Left renal pelvis (tissue), 4 donors: ENCODE measurements at places on chromosomes 16 and 17.
A peak's percentile ranks its signal among the peaks of the same experiment; 100 is the strongest.

DNA sequence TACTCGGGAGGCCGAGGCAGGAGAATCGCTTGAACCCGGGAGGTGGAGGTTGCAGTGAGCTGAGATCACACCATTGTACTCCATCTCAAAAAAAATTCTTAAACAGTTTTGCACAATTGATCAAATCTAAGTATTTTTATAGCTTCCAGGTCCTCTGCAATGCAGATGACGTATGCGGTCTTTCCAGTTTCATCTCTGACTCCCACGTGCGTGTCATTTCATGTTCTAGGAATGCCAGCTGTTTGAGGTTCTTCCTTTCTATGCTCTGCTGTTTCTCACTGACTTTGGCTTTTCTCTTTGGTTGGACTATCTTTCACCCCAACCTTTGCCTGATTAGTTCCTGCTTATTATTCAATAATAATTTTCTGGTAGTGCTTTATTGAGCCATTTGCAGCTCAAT, 16.2 kb downstream of the CHP2 start:
- no peak for DNase-seq

DNA sequence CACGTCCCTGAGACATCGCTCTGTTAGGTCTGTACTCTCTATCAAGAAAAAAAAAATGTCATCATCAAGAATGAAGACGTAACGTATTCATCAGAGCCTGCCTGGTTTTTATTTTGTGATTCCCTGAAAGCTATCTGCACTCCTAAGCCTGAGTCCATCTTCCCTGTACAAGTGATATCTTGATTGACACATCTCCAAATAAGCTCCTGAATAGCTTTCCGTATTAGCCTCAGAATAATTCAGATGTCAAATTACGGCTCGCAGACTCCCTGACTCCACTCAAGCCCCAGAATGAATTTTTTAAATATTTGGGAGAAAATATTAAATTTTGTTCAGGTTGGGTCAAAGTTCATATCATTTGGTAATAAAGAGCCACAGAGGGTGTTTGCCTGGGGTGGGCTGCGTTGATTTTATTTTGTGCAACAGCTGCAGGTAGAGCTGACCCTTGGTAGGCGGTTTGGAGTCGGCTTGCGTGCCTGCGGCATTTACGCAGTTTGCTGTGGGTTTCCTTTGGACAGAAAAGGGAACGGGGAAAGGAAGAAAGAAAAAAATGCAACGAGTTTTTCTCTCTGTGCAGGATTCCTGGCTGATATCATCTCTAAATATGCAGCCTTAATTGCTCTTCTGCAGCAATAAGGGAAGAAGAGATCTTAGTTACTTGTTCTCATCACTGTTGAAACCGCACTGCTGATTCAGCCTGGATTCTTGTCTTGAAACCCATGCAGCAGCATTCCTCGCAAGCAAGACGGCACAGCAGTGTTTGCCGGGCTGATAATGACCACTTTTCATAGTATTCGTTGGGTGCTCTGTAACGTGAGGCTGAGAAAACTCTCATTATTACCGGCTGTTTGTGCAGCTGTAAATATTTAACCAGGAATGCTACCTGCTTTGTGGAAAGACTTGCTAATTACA, 114.7 kb downstream of the IRX3 start:
- no peak for DNase-seq

- no peak for DNase-seq
Observed at GRCh38 chr16:14458576-14458975, 171.5 kb downstream of the PARN start.

DNA sequence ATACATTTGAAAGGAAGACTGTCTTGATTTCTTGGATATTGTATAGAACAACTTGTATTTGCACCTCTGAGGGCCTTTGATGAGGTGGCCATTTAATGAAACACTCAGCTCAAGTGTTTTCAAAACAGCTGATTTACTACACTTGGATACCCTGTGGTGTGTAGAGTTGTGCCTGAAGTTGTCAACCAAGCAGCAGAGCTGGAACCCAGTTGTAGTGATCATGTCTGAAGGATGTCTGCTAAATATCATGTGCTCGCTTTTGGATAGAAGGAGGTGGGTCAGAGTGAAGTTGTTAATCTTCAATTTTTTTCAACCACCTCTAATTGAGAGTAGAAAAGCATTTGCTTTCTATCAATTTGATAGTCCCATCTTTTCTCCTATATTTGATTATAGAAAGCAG, 175.9 kb upstream of the TBX2 start:
- DNase-seq: no peak

DNA sequence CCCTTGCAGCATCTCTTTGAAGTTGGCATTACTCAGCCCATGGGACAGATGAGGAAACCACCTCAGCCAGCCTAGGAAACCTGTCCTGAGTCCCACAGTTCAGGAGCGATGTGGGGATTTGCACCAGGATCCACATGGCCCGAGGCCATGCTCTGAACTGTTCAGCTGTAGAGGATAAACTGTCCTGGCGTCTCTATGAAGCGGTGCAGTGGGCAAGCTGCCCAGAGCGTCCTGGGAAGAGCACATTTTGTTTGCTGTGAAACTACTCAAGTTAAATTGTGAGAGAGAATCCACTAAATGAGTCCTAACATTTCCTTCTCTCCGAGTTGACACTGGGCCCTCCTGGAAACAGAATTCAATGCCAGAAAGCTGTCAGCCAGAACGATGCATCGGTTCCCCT, 276.6 kb upstream of the TNRC6C start:
- DNase-seq: no peak

DNA sequence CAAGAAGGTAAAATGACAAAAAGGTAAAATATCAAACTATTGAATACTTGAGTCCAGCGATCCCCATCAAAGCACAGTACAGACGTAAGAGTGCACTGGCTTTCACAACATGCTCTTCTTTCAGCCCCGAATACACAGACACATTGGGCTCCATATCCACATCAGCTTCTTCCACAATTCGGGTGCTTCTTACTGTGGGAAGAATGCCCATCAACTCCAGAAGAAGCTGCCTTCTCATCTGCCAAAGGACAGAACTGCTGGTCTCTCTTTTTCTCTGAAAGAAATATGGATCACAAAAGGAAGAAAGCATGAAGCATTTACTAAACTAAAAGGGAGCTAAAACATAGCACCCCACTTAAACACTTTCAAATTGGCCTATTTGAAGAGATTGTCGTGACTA, 20.4 kb downstream of the INTS2 start:
- DNase-seq: no peak

DNA sequence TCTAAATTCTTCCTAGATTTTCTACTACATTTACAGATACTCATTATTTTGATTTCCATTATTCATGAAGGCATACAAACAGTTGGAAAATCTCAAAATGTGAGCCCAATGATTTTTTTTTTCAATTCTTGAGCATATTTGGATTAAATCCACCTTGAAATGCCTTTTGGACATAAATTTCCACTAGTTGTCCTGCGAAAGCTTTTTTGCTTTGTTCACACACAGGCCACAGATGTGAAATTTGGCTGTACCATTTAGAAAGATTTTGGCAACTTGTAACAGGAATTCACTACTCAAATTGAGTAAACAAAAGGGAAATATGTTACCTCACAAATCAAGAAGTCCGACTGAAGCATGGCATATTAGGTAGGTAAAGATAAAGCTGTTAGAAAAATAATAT, 1631.0 kb downstream of the CDH8 start:
- DNase-seq: no peak

DNA sequence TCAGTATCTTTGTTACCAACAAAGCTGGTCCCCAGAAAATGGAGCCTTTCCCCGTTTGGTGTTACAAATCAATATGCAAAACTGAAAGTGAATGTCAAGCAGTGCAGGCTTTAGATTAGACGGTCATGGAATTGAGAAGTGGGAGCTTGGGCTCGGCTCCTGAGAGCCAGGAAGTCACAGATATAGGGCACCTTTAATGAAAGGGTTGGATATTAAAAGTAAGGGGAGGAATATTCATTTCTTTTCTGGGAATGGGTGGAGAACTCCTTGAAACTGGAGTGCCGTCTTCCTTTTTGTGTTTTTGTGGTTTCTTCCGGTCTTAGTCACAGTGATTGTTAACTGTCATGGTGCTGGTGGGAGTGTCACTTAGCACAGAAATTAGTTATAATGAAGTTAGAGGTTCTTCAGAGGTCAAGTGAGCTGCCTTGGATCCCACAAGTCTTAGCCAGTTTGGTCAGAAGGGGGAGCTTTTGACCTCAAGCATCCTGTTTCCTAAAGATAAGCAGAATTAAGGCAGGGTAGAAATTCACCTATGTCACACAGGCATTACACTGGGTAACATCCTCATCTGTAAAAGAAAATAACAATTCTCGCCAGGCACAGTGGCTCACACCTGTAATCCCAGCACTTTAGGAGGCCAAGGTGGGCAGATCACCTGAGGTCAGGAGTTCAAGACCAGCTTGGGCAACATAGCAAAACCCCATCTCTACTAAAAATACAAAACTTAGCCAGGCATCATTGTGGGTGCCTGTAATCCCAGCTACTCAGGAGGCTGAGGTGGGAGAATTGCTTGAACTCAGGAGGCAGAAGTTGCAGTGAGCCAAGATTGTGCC, 9.6 kb upstream of the EIF1 start:
- DNase-seq: no peak

DNA sequence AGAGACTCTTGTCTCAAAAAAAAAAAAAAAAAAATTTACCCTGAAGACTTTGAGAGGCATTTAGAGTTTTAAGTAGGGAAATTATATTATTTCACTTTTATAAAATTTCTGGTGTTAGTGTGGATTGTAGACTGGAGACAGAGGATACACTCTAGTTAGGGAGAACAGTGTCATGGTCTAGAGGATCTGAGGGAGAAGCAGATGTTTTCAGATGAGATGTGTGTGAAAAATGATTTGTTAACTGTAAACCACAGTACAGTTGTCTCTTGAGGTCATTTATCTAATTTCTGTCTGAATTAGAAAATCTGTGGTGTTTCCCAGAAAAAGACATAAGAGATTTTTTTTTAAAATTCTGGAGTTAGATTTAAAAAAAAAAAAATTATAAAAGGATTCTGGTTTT, 54.8 kb downstream of the NUP88 start:
- no peak for DNase-seq

DNA sequence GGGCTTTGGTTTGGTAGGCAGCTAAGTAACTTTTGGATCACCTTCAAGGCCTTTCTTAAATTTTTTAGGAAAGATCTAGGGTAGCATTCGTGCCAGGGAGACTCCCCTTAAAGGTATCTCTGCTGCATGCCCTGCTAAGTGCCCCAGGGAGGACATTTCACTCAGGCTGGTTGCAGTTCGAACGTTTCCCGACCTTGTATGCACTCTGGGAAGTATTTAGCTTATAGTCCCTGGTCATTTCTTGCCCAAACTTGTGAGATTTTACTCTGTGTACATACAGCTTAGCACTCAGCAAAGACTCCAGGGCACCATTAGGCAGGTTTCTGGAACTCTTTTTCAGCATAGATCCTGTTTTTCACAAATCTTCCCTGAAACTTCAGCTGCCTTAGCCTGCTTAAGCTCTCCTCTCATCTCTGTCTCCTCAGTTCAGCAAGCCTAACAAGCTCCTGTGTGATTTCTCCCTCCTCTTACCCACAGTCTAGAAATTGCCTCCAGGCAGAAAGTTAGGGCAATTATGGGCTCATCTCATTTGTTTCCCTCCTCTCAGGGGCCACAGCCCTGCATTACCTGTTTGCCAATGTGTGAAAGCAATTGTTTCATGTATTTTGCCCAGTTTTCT, 84.6 kb downstream of the MRTFB start:
- DNase-seq: no peak

- no peak for DNase-seq
Observed at GRCh38 chr16:27347930-27348685, 34.3 kb downstream of the IL4R start.

DNA sequence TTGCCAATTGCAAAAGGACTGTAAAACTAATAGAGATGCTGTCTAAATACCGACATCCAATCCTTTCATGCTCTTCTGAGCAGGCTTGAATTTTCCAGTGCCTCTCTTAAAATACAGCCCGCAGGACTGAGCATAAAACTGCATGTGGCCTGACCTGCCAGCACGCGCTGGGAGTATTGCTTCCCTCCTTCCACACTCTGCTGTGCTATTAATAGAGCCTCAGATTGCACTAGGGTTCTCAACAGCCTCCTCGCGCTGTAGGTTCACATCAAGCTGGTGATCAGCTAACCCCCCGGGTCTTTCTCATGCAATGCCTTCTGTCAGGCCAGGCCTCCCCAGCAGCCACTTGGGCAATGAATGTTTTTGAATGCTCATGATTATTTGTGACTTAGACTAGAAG, 14.2 kb upstream of the MSI2 start:
- DNase-seq: no peak

GRCh38 chr17:1211287-1211686, 31.5 kb upstream of the ABR start:
- DNase-seq: no peak

DNA sequence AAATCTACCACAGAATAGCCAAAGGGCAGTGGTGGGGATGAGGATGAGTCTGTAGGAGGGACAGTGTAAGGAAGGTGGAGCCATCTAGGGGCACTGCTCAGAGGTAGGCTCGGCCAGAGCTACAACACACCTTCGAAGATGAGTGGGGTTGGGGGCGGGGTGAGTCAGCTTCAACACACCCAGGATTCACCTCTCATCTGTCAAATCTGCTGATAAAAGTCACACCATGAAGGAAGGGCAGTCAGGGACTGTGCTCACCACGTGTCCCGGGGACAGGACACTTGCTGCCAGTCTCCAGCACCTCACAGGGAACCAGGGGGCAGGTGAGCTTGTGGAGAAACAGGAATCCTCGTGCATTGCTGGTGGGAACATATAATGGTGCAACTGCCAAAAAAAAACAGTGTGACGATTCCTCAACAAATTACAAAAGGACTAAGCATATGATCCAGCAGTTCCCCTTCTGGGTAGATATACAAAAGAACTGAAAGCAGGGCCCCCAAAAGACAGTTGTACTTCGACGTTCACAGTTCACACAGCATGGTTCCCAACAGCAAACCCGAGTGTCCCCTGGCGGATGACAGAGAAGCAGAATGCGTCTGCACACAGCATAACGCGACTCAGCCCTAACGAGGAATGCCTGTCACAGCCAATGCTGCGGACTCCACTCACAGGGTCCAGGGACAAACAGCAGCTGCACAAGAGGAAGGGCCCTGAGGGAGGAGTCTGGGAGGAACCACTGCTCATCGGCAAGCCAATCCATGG, 133.1 kb downstream of the ANKRD11 start:
- DNase-seq: no peak

- DNase-seq: peak; percentile 39
Observed at GRCh38 chr16:51287121-51287755, 136.2 kb upstream of the SALL1 start.

DNA sequence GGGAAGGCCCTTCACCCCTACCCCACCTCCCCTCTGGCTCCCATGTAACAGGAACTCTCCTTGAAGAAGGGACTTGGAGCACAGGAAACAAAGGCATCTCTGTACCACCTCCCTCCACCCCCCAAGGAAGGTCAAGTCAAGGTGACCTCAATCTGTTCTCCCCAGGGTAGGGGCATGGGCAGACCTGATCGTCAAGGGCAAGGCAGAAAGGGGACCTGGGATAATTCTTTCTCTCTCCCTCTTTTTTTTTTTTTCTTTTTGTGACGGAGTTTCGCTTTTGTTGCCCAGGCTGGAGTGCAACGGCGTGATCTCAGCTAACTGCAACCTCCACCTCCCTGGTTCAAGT, 4.3 kb upstream of the STAT5A start:
- no peak for DNase-seq

DNA sequence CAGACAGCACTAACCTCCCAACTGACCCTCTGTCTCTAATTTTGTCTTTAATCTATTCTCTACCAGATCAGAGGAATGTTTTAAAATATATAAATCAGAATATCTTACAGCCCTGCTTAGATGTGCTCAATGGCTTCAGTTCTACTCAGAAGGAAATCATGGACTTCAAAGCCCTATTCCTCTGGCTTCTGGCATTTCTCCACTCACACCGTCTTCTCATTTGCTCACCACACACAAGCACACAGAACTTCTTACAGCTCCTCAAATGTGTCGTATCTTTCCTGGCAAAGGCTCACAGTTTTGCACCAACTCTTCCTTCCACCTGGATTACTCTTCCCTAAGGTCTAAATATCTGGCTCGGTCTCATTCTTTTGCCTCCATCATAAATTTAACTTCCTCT, 71.6 kb upstream of the NUDT7 start:
- DNase-seq: no peak
